Breast epithelium (tissue), 4 donors: ENCODE measurements at places on chromosomes 1 and 21. TPM values are rescaled to one million over a fixed set of nuclear protein-coding genes. Genes with fewer than 3 reads are reported as not detected.

The LGALS8 gene
- total RNA-seq, result 70.2 TPM

The ESRRG gene
- total RNA-seq, result 9.1 TPM

The FAM177B gene
- total RNA-seq, result 1.4 TPM

The IGSF21 gene
- 4.8 TPM for total RNA-seq

The C4BPA gene
- 7.5 TPM for total RNA-seq

The RXFP4 gene
- total RNA-seq, result not detected

The SHE gene
- 21.3 TPM for total RNA-seq

The CLDN14 gene
- not detected for total RNA-seq

The DRAXIN gene
- total RNA-seq, result under 0.01 TPM

The CDK11A gene
- total RNA-seq, result 41.6 TPM

The ARV1 gene
- total RNA-seq, result 20.8 TPM

The UBE2Q1 gene
- total RNA-seq, result 33.3 TPM

The PGLYRP3 gene
- total RNA-seq, result not detected

The OVAAL gene
- not detected for total RNA-seq

The KCNA2 gene
- total RNA-seq, result 13.8 TPM

The LCE7A gene
- total RNA-seq, result not detected

The NTNG1 gene
- total RNA-seq, result 0.32 TPM

The CDC20 gene
- 5.8 TPM for total RNA-seq

The SLC9A1 gene
- 6.1 TPM for total RNA-seq
